ENCODE measurements at places on chromosomes 12 and 14. TPM values are rescaled to one million over a fixed set of nuclear protein-coding genes. Genes with fewer than 3 reads are reported as not detected.

DNA sequence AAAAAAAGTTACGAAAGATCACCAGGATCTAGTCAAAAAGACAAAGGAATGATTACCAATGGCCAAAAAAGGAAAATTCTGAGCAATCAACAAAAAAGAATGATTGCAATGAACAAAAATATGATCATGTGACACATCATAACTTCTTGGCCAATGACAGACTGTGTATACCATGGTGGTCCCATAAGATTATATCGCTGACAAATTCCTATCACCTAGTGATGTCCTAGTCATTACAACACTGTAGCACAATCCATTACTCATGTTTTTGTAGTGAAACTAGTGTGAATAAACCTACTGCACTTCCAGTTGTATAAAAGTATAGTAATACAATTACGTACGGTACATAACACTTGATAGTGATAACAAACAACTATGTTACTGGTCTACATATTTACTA, 12.3 kb downstream of the SEL1L start:
- H3K36me3 ChIP-seq: no peaks in the 10 kb centered on the region
- H3K27me3 ChIP-seq: no peaks in the 10 kb centered on the region
- no peak for DNase-seq
- H3K27ac ChIP-seq: no peak overlapping the region
- H3K4me3 ChIP-seq: no peak overlapping the region

- H3K27ac ChIP-seq: no peak overlapping the region
- no peak overlapping the region for H3K4me3 ChIP-seq
- H3K27me3 ChIP-seq: no peaks in the 10 kb centered on the region
- no peaks in the 10 kb centered on the region for H3K36me3 ChIP-seq
These were observed 21.5 kb downstream of the EP400 start for GRCh38 chr12:131971226-131971625.

KRR1 gene
- 161 TPM for total RNA-seq

DNA sequence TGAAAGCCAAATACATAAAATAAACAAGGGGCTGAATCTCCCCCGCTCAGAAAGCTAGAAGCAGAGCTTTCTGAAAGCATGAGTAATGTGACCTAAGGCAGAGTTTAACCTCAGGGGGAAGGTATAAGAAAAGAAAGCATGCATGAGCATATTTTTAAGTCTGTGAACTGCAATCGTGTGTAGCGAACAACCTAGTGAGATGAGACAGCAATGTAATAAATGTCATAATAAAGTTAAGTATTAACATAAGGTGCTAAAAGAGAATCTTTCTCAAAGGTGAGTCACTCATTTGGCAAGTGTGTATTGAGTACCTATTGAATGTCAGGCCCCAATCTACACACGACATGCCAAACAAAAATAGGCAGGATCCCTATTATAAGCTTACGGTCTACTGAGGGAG, 14.2 kb upstream of the WDR20 start:
- peaks cover 7% of the 10 kb centered on the region for H3K4me1 ChIP-seq
- H3K27ac ChIP-seq: no peak overlapping the region
- no peak for DNase-seq
- H3K27me3 ChIP-seq: no peaks in the 10 kb centered on the region
- no peaks in the 10 kb centered on the region for H3K36me3 ChIP-seq

DNA sequence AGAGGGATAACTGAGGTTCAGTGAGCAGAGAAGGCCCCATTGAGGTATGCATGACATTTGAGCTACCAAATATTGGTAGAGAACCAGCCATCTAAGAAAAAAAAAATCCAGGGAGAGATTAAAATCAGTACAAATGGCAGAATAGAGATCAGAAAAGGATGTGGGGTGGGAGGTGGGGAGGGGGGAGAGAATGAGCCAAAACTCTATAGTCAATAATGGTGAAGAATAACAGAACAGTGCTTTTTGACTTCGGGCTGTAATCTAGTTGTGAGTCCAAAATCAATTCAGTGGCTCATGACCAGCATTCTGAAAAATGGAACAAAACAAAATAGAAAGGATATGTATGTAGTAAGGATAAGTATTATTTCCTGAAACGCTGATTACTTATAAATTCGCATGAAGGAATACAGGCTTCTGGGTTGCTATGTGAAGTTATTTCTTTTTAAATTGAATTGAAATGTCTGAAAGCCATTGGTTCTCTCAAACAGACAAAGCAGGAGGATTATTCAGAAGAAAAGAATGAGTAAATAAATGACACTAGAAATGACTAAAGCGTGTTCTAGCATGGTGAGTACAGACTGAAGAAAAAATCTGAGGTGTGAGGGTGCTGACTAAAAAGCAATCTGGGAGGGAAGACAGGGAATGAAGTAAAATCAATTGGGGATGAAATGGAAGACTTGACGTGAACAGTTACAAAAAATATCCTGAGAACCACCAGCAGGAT, 72.4 kb downstream of the ATP2B1 start:
- DNase-seq: peak; percentile 55
- H3K4me1 ChIP-seq: no peaks in the 10 kb centered on the region
- H3K4me3 ChIP-seq: no peak overlapping the region
- no peaks in the 10 kb centered on the region for H3K27me3 ChIP-seq
- no peak overlapping the region for H3K27ac ChIP-seq

DNA sequence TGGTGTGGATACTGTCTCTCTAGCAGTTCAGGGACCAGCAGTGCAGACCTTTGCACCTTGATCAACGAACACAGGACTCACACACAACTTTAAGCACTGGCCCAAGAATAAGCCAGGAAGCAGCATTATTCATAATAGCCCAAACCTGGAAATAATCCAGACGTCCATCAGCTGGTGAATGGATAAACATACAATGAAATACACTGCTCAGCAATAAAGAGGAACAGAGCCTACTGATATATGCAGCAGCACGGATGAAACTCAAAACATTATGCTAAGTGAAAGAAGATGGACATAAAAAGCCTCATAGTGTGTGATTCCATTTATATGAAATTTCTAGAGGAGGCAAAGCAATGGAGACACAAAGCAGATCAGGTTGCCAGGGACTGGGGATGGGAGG, 303.9 kb upstream of the FKBP4 start:
- no peaks in the 10 kb centered on the region for H3K36me3 ChIP-seq
- peaks cover 14% of the 10 kb centered on the region for H3K27me3 ChIP-seq
- DNase-seq: no peak
- no peak overlapping the region for H3K4me3 ChIP-seq

DNA sequence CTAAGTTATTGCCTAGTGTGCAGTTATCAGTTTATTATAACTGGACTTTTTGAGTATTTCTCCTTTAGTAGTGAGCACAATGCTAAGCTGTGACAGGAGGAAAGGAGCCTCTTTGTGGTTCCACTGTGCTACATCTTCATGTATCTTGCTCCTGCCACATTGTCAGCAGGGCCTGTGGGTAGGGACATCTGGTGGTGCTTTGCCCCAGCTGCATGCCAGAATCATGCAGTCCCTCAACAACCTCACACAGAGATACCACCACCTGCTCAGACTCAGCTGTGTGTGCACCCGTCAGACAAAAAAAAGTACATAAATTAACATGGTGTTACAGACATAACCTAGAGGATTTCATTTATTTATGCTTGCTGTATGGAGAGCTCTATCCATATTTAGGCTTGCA, 51.1 kb downstream of the MIS18BP1 start:
- no peak overlapping the region for H3K4me3 ChIP-seq
- H3K27me3 ChIP-seq: no peaks in the 10 kb centered on the region
- no peaks in the 10 kb centered on the region for H3K4me1 ChIP-seq

PIWIL1 gene
- total RNA-seq: not detected

GRCh38 chr12:84694116-84694515, 218.5 kb downstream of the SLC6A15 start:
- H3K4me1 ChIP-seq: no peaks in the 10 kb centered on the region
- H3K27ac ChIP-seq: no peak overlapping the region
- no peaks in the 10 kb centered on the region for H3K27me3 ChIP-seq
- H3K36me3 ChIP-seq: no peaks in the 10 kb centered on the region
- H3K4me3 ChIP-seq: no peak overlapping the region

ZNF641 gene
- 13.5 TPM for total RNA-seq

DNA sequence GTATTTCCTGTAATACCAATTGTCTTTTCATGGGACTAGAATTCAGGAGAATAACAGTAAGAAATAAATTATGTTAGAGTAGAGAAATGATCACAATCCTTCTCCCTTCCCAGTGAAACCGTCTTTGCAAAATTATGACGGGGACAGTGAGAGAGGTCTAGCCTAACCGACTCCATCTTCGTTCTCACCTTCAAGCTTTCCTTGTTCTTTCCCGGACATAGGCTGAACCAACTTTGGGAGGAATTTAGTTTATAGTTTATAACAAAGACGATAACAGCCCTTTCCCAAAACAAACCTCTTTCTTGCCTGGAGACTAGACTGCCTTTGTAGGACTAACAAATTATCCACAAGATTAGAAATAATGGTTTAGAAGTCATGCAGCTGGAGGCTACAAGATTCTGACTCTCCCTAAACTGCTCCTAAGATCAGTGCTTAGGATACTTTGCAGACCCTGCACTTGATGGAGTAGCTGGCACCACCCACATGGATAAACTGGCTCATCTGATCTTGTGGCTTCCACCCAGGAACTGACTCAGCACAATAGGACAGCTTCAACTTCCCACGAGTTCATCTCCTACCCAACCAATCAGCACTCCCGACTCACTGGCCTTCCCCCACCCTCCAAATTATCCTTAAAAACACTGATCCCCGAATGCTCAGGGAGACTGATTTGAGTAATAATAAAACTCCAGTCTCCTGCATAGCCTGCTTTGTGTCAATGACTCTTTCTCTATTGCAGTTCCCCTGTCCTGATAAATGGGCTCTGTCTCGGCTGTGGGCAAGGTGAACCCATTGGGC, 521.2 kb upstream of the TBX3 start:
- H3K27ac ChIP-seq: no peak overlapping the region
- no peaks in the 10 kb centered on the region for H3K27me3 ChIP-seq
- no peaks in the 10 kb centered on the region for H3K4me1 ChIP-seq
- H3K36me3 ChIP-seq: no peaks in the 10 kb centered on the region
- H3K4me3 ChIP-seq: no peak overlapping the region

MANSC4 gene
- total RNA-seq: not detected

RPS6KA5 gene
- 2.6 TPM for total RNA-seq

DNA sequence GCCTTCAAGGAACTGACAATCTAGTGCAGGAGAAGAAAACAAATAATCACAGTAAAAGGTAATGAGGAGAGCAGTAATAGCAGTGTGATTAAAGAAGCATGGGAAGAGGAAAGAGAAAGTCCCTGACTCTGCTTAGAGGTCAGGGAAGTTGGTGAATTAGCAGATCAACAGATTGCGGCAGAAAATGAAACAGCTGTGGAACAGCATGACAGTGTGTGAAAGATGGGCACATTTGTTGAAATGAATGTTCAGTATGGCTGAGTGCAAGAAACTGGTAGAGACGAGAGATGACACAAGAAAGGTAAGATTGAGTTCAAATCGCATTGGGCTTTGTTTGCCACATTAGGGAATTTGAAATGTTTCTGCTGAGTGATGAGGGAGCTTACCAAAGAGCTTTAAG, 63.7 kb upstream of the RASSF8 start:
- H3K36me3 ChIP-seq: no peaks in the 10 kb centered on the region
- H3K4me1 ChIP-seq: no peaks in the 10 kb centered on the region
- no peak overlapping the region for H3K27ac ChIP-seq

DNA sequence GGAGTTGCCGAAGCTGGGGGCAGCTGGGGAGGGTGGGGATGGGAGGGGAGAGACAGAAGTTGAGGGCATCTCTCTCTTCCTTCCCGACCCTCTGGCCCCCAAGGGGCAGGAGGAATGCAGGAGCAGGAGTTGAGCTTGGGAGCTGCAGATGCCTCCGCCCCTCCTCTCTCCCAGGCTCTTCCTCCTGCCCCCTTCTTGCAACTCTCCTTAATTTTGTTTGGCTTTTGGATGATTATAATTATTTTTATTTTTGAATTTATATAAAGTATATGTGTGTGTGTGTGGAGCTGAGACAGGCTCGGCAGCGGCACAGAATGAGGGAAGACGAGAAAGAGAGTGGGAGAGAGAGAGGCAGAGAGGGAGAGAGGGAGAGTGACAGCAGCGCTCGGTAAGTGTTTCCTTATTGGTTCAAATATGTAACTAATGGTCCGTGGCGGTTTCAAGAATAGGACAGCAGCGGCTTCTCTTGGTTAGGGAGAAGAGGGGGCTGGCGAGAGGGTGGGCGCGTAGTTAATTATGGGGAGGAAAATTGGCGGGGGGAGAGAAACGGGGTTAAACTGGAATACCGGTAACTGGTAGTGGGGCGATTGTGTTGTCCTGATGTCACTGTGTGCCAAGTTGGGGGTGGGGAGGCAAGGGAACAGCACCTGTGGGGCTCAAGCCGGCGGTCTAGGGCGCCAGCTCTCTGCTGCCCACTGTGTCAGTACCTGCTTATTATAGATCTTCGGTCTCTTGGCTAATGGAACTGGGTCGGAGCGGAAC, 8.4 kb downstream of the HOXC8 start:
- H3K27me3 ChIP-seq: no peaks in the 10 kb centered on the region
- peak overlapping the region; percentile 91 for H3K4me3 ChIP-seq
- H3K27ac ChIP-seq: peak overlapping the region; percentile 94
- peaks cover 60% of the 10 kb centered on the region for H3K4me1 ChIP-seq
- H3K36me3 ChIP-seq: peaks cover 2% of the 10 kb centered on the region

BCL7A gene
- 14.5 TPM for total RNA-seq

DNA sequence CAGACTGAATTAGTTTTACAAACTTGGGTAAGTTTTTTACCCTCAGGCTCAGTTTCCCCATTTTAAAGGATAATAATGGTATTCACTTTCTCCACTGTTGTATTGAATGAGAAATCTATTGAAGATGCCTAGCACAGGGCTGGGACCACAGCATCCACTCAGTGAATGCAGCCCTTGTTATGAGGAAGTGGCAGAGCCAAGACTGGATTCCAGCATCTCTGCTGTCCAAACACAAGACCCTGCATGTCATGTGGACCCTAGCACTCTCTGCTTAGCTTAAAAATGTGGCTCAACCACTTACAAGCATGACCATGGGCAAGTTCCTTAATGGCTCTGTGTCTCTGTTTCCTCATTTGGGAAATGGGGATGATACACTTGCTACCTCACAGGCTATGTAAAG, 24.1 kb upstream of the TRIM9 start:
- H3K27me3 ChIP-seq: peaks cover 5% of the 10 kb centered on the region
- no peak overlapping the region for H3K4me3 ChIP-seq
- no peaks in the 10 kb centered on the region for H3K4me1 ChIP-seq
- DNase-seq: no peak
- no peak overlapping the region for H3K27ac ChIP-seq

DNA sequence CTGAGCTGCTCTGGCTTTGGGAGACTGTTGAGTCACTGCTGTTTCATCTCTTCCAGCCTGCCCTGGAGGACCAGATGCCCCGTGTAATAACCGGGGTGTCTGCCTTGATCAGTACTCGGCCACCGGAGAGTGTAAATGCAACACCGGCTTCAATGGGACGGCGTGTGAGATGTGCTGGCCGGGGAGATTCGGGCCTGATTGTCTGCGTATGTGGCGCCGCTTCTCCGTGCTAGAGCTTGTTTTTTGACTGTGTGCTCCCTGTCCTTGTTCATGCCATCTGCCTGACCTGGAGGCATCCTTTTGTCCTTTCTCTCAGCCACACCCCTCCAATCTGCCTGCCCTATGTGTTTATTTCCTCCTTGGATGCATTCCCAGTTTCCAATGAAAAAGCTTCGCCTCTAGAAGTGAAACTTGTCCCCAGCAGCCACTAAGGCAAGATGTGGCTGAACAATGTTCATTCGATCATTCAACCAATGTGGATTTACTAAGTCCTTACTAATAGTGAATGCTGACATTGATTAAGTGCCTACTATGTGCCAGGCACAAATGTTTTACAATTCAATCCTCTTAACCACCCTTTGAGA, 98.6 kb downstream of the NT5DC3 start:
- no peak overlapping the region for H3K4me3 ChIP-seq
- no peaks in the 10 kb centered on the region for H3K36me3 ChIP-seq
- no peaks in the 10 kb centered on the region for H3K27me3 ChIP-seq

APEX1 gene
- 163 TPM for total RNA-seq

All from Panc1 (cell line).